Caco-2 (cell line): ENCODE measurements at places on chromosomes 7 and 10. TPM values are rescaled to one million over a fixed set of nuclear protein-coding genes. Genes with fewer than 3 reads are reported as not detected.

- DNase-seq = no peak
Observed at GRCh38 chr10:7436490-7437100, 25.8 kb upstream of the SFMBT2 start.

- DNase-seq = no peak
Observed at GRCh38 chr7:57308631-57309408, 141.2 kb upstream of the ZNF716 start.

GRCh38 chr7:39510864-39511354 lies 55.3 kb upstream of the YAE1 start:
- no peak for DNase-seq

DNA sequence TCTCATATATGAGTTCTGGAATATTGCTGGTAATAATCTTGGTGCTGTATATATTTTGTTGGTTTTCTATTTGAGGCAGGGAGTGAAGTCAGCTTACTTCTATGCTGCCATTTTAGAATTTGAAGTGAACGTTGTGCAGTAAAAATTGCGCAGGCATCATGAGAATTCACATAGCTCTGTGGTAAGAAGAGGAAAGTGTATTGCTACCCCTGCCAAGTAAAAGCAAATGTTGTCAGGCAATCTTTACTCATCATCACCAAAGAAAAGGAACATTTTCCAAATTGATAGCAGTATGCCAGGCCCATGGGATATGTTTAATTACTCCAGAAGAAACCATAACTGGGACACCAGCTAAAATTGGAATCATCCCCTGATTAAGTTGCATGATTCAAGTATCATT lies 13.4 kb downstream of the FEZF1 start:
- no peak for DNase-seq

GRCh38 chr7:18754766-18755165 lies 259.2 kb downstream of the HDAC9 start:
- DNase-seq = no peak

The ZNF804B gene
- total RNA-seq = not detected in 2 replicates

DNA sequence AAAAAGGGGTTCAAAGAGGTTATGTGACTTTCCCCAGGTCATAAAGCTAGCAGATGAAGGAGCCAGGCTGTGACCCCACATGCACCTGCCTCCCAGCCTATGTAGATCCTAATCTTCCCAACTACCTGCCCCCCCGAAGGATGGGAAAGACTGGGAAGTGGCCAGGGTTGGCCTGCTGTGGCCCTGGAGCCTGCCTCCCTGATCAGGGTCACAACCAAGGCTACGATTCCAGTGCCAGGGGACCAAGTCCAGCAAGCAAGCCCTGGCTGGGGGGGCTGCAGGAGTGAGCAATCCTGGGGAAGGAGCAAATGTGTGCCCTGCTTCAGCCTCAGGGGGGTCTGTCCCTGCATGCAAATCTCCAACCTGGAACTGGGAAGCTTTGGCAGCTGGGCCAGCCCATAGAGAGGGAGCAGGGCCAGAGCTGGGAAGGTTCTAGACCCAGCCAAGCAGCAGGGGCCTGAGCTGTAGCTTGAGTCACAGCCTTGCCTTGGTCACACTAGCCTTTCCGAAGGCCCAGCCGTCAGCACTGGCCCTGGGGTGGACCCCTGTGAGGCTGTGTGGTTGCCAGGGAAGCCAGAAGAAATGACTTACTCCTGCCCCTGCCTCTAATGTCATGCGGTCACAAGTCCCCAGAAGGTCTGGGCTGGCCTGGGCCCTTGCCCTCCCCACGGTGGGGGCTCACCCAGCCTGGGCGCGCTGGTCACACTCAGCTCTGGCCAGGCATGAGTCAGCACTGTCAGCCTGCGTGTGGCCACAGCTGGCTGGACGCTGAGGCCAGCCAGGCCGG lies 96.4 kb upstream of the ZMIZ1 start:
- peak; percentile 49 for DNase-seq

The ADRB1 gene
- 2.1 and 2.3 TPM in 2 replicates for total RNA-seq

The SLC26A5 gene
- total RNA-seq = 1.1 and 1.5 TPM in 2 replicates

GRCh38 chr7:377080-378040 lies 87.4 kb downstream of the FOXL3 start:
- DNase-seq = peak; percentile 37

GRCh38 chr10:102452672-102453340 lies 1.5 kb upstream of the C10orf95 start:
- DNase-seq = no peak

DNA sequence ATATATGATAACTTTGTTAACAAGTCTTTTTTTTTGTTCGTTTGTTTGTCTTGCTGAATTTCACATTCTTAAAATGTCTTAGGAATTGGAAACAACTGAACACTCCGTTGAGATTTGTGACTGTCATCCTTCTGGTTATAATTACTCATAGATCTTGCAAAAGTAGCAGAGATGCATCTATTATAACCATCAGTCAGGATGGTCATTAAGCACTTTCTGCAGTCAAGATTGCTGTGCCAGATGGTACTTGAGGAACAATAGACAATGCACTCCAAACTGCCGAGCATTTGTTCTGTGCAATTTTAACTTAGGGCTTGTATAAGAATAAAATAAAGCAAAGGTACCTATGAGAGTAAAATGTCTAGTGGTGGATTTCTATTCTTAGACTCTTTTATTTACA lies 710.1 kb upstream of the KCND2 start:
- no peak for DNase-seq

- DNase-seq = no peak
Observed at GRCh38 chr7:45944058-45944457, 23.0 kb upstream of the IGFBP3 start.

GRCh38 chr10:102669206-102670064 lies 25.2 kb downstream of the TRIM8 start:
- peak; percentile 37 for DNase-seq

The MBLAC1 gene
- total RNA-seq = 3.2 and 3.7 TPM in 2 replicates

The TAS2R41 gene
- not detected in 2 replicates for total RNA-seq

The HABP2 gene
- total RNA-seq = 21.0 and 24.3 TPM in 2 replicates

The ZFYVE27 gene
- 41.3 and 41.6 TPM in 2 replicates for total RNA-seq

DNA sequence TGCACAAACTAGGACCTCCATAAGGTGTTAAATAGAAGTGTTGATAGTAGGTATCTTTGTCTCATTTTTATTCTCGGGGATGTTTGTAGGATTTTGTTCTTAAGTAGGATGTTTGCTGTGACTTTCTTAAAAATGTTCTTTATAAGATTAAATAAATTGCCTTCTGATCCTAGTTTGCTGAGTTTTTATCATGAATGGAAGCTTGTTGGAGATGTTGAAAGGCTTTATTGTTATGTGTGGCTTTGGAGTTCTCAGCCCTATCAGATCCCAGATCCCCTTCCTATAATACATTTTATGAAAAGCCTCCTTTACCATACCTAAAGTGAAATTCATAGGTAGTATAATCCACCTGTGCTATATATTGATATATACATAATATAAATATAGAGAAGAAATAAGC lies 40.1 kb downstream of the NHLRC2 start:
- DNase-seq = no peak

DNA sequence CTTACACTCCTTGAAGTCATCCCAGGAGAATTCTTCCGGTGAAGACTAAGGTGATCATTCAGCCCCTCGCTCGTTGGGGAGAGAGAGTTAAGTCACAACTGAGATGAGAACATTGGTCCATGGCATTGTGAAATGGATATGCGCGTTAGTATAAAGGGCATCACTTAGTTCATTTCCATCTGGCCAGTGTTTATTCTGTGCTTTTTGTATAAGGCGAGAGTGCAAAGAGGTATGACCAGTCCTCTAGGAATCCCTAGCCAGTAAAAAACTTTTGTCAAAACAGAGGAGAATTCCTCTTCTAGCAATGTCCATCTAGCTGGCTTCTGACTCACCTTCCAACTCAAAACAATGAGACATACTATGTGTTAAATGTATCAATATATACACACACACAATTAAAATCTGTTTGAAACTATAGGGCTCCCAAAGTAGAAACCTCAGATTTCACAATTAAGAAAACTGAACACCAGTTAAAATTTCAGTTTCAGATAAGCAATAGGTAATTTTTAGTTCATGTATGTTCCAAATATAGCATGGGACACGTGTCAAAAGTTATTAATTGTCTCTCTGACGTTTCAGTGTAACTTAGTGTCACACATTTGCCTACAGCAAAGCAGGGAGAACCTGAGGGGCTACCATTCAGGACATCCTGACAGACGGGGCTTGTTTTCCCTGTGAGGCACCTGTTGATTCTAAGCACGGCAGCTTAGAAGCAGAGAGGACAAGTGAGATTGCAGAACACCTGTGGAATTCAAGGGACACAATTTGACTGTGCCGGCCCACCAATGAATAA lies 158.9 kb downstream of the KLF6 start:
- no peak for DNase-seq

DNA sequence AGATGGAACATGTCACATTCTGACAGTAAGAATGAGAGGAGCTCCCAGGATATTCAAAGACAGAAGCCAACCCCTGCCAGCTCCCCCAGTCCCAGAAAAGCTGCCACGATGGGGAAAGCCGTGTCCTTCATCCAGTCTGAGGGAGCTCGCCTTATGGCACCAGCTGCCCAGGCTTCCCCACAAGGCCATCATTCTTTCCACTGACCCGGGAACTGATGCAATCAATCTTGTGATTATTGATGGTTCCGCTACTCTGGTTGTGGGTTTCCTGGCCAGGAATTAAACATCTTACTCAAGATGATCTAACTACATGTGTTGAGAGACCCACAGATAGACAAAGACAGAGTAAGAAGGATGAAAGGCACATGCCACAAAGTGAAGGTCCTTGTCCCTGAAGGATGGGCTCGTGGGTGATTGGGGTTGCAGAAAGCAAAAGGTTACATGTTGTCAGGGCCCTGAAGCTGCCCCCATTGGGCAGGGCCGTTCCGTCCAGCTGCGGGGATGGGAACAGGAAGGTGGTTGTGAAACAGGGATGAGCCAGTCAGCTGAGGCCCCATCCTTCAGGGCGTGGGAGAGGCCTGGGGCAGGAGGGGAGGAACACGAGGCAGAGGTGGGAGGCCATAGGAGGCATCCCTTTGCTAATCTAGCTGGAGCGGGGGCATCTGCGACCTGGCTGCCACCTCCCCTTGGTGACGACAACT lies 127.6 kb downstream of the OAT start:
- peak; percentile 26 for DNase-seq

GRCh38 chr10:88012641-88013040 lies 149.2 kb downstream of the PTEN start:
- no peak for DNase-seq

DNA sequence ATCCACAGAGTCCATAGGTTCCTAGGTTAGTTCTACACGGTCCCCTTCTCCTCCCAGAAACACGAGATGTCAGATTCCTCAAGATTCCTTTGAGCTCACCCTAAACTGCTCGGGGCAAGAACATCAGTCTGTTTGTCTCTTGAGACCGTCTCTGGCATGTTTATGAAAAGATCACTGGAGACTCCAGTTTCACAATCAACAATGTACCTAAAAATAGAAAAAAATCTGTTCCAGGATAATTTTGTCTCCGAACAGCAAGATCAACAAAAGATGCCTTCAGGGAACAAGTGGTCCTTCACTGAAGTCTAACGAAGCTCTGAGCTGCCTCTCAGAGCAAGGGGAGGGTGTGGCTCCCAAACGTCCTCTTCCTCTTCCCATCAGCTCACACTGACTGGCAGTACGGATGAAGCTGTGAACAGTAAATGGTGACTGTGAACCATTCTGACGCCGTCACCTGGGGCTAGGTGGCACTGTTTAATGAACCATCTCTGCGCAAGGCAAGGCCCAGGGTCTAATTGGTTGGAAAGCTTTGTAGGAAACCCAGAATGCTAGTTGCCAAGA lies 156.2 kb upstream of the LYZL1 start:
- DNase-seq = peak; percentile 42

The CTAGE15 gene
- total RNA-seq = not detected in 2 replicates

- no peak for DNase-seq
Observed at GRCh38 chr7:73547841-73548240, 9.6 kb downstream of the BCL7B start.

The TFEC gene
- total RNA-seq = 38.3 and 45.1 TPM in 2 replicates

- no peak for DNase-seq
Observed at GRCh38 chr10:60532696-60533468, 143.2 kb upstream of the ANK3 start.

DNA sequence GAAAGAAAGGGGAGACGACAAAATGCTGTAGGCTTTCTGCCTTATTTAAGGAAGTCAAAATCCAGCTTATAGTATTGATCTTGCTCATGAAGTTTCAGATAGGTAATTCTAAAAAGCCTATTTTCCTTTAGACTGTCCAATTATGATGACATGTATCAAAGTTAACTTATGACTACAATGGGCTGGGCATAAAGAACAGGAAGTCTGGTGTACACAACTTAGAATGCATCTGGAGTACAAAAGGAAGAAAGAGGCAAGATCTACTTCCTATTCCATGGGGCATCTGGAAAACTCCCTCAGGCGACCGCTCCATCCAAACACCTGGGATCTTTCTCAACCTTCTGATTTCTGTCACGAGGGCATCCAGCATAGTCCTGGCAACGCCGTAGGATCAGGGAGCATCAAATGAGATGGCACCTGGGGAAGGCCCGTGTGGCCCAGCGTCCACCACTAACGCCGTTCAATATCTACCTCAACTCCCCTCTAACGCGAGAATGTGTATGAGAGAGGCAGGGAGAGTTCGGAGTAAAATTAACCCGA lies 512 bp downstream of the FAM24B start:
- DNase-seq = no peak
